Lung (tissue), 17 donors: ENCODE measurements at places on chromosomes 2 and 18. TPM values are rescaled to one million over a fixed set of nuclear protein-coding genes. Genes with fewer than 3 reads are reported as not detected.

- DNase-seq = no peak
These were observed 134.8 kb downstream of the TCF4 start for GRCh38 chr18:55453186-55453585.

GRCh38 chr18:58015065-58015780 lies 28.8 kb upstream of the NEDD4L start:
- DNase-seq = no peak

Gene SIX3
- not detected for total RNA-seq

Gene IL1A
- total RNA-seq = 1.3 TPM
